Fibroblast of skin of back (primary cell): ENCODE measurements at places on chromosomes 1 and 21.

GRCh38 chr1:170765279-170765678 lies 101.3 kb downstream of the PRRX1 start:
- no peak for DNase-seq

GRCh38 chr1:151728151-151729054 lies 7.1 kb downstream of the RIIAD1 start:
- peak; percentile 65 for DNase-seq

DNA sequence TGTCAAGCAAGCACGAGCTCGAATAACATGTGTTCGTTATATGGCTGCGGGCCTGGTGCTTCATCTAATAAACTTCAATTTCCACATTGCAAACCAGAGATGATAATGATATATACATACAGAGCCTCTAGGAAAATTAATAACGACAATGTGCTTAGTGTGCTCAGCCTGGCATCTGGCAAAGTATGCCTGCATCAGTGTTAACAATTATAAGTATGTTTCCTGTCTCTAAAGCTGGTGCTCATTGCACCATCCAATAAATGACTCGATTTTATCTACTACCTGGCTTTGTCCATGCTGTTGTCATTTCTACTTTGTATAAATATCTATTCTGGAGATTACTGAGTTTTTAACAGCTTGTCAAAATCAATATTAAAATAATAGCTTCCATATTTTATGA lies 1402.6 kb downstream of the MRPL39 start:
- no peak for DNase-seq

- peak; percentile 10 for DNase-seq
Observed at GRCh38 chr1:228445843-228446650, 29.4 kb upstream of the TRIM17 start.

- DNase-seq: no peak
Observed at GRCh38 chr1:213507472-213508223, 456.6 kb downstream of the RPS6KC1 start.

- DNase-seq: no peak
Observed at GRCh38 chr1:95076034-95076433, 3.3 kb upstream of the ALG14 start.

- DNase-seq: no peak
Observed at GRCh38 chr1:53651356-53651755, 87.6 kb downstream of the GLIS1 start.

- DNase-seq: no peak
Observed at GRCh38 chr1:10848109-10848684, 51.8 kb upstream of the CASZ1 start.
